GM04503 (cell line): ENCODE measurements at places on chromosomes 7 and 10.

DNA sequence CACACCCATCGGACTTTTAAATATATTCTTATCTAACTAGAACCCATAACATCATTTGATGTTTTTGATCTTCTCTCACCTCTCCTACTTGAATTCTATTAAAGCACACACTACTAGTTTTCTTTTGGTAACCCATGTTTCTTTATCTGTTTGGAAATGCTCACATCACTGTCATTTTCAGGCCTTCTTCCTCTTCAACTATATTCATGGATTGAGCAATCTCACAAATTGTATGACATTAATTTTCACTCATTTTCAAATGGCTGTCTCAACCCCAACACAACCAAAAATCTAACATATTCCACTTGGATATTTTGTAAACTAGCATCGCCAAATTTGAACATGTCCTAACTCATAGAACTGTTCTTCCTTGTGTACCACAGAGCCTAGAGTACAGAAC, 488.0 kb upstream of the SEMA3A start:
- no peak for DNase-seq

GRCh38 chr10:110144507-110144906, 62.9 kb upstream of the MXI1 start:
- no peak for DNase-seq

DNA sequence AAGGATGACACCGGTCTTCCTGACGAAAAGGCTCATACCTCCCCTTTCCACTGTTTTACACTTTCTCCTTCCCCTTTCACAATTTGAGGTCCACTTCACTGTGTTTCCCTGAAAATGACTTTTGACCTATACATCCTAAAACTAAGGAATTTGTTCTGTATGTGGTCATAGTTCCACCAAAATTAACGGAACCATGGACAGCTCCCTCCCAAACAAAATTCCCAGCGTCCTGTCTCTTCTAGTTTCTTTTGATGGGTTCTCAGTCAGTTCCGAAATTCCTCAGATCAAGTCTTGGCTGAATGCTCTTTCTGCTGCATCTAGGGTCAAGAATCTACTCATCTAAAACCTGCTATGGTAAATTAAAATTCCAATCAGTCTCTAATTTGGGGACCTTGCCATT, 1191.9 kb downstream of the CNTNAP2 start:
- no peak for DNase-seq

DNA sequence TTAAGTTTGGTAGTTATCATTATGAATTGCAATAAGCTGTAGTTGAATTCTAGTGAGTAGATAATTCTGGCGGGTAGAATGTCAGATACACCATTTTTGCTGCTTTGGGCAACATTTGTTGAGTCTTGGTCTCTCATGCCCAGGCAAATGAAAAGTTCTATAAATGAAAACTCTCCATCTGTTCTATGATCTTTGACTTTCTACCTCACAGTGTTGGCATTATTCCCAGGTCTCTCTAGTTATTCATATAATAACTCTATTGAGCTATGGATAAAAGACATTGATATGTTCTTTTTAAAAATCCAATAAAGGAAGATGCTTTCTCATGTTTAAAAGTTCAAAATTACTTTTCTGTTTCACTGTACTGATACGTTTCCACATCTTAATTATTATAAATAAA, 415.3 kb upstream of the SEMA3D start:
- DNase-seq = no peak

DNA sequence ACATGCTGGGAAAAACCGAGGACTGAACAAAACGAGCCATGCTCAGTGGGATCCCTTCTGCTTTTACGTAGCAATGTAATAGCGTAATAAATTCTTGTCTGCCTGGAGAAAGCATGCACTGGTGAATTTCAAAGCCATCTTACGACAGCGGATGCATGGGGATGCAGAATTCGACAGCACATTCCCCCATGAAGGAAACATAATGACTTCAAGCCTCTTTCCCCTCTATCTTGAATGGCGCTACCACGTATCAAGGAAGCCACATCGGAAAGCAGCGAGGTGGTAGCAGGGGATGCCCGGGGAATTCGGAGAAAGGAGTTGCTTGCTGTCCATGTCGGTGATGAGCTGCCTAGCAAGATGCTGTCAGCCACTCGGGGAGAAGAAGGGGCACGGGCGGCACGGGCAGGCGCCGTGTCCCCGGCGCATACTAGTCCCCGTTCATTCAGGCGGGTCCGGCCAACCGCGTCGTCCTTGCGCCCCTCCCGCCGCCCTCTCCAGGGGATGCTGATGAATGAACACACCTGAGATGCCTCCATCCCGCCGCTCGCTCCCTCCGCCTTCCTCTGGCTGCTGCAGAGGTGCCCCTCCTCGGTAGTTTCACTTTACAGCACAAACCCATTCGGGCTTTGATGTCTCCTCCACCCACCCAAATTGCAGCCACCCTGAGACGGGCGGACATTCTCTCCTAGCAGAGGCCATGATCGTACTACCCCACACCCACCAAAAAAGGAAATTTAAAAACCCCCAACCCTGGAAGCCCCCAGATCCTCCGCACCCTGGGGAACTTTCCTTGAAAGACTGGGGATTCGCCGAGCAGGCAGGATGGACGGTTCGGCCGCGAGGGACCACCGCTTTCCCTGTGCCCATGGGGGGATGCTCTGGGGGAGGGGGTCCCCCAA, 644 bp downstream of the SORBS1 start:
- no peak for DNase-seq

GRCh38 chr10:84181631-84182030, 8.0 kb downstream of the GPR15LG start:
- DNase-seq = no peak

DNA sequence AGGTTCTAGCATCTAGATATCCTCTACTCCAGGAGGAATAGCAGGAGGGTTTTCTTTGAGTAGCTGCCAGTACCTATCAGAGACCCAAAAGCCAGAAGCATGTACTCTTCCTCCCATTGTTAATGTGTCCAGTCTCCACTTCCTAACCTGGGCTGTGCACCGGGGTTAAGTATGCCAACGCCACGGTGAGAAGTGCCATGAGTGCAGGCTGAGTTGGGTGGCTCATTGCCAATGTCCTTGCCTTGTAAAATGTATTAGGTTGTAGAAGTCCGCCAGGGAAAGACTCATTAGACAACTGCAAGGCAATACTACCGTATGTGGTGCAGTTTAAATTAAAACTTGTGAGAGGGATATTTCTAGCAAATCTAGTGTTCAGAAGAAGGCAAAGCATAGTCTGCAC, 55.0 kb upstream of the PRR15 start:
- no peak for DNase-seq
